CD4-positive, alpha-beta memory T cell (primary cell): ENCODE measurements at places on chromosomes 6 and 20.

- no peak for DNase-seq
These were observed 61.0 kb downstream of the PSMG4 start for GRCh38 chr6:3319610-3320200.

DNA sequence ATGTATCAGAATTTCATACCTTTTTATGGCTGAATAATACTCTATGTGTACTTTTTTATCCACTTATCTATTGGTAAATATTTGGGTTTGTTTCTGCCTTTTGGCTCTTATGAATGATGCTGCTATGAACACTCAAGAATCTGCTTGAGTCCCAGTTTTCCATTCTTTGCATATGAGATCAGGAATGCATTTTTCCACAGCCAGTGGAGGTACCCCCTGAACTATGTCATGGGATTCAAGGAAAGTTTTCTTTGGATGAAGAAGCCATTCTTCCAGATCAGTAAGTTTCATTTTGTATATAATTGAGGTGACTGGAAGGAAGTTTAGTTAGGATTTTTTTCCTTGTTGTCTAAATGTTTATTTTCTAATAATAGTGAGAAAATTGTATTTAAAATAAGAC, 40.9 kb downstream of the NKX2-4 start:
- DNase-seq: no peak

GRCh38 chr6:102813489-102814275, 1420.2 kb downstream of the GRIK2 start:
- DNase-seq: no peak

GRCh38 chr6:140275725-140276124, 901.3 kb upstream of the CITED2 start:
- no peak for DNase-seq

- no peak for DNase-seq
These were observed 36.6 kb downstream of the ABRACL start for GRCh38 chr6:139064981-139065665.

DNA sequence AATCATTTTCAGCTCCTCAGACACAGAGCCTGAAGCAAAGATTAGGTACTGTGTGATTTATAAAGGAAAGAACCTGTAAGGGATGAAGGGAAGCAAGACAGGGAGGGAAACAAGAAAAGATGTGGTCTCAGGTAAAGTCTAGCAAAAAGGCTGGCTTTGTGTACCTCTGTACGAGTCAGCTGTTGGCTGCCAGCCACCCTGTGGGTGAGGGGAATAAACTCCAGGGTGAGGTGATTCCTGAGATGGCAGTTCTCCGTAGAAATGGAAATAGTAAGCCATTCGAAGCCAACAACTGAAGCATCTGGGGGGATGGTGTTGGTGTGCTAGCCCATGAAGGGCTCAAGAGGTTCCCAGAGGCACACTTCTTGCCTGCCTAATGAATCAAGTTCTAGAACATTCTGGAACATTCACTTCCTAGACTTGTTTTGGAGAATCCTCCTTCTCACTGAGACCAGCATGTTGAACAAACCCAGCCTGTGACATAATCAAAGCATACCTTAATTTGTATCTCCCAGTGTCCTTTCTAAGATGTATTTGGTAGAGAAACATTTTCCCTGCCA, 10.6 kb upstream of the TTPAL start:
- no peak for DNase-seq

DNA sequence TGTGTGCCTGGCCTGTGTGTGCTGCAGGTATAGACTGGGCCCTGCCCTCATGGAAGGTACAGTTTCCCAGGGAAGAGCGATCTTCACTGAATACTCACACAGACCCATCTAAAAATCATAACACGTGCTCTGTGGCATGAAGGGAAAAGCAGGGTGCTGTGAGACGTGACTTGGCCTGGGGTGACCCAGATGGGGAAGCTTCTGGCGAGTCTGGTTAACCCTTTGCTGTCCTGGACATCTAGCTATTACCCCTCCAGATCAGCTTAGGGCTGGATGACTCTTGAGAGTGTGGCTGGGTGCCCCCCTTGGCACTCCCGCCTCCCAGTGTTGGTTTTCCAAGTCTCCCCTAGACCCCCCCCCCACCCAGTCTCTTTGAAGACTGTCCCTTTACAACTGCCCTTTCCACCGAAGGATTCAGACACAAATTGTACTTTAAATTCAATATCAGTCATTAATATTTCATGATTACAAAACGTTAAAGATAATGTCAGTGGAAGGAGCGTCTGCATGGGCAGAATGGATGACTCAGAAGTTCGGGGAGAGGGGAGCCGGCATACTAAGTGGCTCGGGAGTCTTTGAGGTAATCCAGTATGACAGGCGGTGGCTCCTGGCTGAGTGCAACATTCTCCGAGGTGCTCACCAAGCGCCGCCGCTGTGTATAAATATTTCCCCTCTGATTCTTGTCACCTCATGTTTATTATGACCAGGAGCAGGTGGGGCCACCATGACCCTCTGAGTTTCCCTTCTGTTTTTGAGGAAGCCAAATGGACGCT, 77.3 kb downstream of the CD40 start:
- DNase-seq: no peak

DNA sequence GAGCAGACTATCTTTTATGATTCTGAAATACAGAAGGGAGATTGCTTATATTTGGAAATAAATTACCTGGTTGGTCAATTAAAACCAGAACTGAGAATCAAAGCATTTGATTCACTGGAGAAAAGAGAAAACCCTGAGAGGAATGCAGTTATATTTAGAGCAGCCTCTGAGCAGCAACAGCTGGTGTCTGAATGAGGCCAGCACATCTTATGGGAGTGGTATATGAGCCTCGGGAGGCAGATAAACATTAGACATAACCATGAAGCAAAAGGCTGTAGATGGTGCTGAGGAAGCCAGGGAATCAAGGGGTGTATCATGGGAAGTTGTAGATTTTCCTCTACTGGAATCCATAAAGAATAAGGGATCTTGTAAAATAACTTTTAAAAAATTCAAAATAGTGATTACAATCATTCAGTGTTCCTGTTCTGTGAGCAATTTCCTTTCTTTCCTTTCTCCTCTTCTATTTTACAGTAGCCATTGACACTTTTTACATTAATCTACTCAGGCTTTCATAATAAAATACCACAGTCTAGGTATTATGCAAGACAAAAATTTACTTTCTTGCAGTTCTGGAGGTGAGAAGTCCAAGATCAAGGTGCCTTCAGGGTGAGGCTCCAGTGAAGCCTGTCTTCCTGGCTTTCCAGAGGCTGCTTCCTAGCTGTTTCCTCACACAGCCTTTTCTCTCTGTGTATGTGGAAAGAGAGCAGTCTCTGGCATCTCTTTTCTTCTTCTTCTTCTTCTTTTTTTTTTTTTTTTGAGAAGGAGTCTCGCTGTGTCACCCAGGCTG, 32.8 kb upstream of the ENPP5 start:
- DNase-seq: no peak

DNA sequence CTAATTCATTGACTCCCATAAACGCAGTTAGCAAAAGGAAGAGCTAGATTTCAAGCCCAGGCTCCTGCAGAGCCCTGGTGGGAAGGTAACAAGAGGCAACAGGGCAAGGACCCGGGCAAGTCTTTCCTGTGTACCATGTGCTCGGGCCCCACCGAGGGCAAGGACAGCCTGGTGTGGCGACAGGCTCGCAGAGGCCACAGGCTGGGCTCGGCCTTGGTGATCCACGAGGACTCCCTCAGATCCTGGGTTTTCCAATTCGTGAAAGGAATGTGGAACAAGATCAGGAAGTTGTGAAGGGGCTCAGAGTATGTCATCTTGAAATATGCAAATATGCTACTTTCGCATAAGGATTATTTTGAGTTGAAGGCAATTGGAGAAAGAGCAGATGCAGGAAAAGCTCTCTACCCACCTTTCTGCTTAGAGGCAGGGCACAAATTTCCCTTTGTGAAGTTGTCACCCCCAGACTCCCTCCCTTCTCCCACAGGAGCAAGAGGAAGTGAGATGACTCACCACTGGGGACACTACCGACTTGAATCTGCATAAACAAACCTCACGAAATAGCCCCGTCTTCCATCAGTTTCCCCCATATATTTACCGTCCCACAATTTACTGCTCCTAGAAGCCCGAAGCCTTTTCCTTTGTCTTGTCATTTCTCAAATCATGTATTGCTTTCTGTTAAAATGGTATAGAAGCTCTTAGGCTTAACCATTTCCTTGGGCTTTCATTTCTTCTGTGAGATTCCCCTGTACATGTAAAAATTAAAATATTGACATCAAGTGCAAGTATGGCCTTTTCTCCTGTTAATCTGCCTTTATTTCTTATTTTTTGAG, 79.0 kb downstream of the PSMG4 start:
- DNase-seq: no peak

- no peak for DNase-seq
These were observed 43.2 kb upstream of the CRISP1 start for GRCh38 chr6:49909563-49909962.

DNA sequence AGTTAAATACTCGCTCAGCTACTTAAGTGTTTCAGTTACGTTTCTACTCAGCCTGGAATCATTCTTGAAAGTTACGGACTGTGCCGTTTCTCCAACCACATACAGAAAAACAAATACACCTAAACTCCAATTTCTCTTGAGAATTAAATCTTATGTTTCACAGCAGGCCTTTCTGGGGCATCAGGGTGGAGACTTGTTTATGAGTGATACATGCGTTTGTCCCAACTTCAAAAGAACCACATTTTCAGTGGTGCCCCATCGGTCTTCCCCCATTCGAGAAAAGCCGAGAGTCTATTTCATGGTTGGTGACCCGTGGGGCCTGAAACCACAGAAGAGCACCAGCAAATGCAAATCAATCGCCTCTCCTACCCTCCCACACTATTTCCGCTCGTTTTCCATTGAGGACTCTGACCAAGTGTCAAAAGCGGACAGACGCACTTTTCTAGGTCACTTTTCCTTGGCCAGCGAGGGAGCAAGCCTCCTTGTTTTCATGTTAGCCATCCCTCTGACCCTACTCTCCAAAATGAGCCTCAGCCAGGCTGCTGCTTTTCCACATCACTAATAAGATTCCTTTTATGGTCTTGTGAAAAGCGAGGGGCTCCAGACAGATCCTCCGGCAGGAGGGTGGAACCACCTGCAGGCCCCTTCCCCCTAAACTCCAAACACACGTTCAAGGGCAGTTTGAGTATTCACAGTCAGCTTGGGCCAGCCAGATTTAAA, 3.1 kb downstream of the JAG1 start:
- DNase-seq: no peak

GRCh38 chr20:24359321-24360027, 110.0 kb upstream of the SYNDIG1 start:
- no peak for DNase-seq

GRCh38 chr20:21312813-21313474, 9.8 kb downstream of the XRN2 start:
- DNase-seq: no peak

DNA sequence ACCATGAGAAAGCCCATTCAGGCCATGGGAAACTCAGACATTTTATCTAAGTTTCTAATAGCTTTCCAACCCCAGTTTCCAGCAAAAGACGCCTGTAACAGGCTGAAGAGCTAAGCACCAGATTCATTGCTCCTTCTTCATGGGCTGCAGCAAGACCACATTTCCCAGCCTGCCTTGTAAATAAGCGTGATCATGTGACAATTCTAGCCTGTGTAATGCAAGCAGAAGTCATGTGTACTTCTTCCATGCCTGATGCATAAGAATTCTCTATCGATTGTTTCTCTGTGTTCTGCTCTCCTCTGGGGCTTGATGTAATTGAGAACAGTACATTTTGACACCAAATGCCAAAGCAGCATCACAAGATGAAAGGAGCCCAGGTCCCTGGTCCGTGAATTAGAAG, 6.8 kb downstream of the PCSK2 start:
- no peak for DNase-seq

DNA sequence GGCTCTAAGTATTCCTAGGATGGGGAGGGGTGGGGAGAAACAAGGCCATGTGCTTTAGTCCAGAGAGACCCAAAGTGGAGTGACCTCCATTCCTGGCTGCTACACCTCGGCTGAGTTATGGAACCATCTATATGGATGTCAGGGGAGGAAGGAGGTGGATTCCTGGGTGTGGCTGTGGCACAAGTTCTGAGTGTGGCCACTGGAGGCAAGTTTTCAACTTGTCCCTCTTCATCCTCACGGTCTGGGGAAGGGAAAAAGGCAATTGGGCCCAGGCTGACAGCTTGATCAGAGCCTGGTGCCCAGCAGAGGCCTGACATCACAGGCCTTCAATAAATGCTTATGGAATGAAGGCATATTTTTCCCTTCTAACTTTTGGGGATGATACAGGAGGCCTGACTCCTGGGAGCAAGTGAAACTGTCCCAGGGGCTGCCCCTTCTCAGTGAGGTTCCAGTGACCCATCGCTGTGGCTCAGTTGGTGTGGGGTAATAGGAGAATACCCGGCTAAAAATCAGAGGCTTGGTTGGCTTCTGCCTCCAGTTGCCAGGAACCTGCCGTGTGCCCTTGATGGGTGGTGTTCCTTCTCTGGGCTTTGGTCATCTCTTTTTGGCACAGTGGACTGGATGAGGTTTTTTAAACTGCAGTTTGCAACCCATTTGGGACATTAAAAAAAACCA, 1.8 kb upstream of the ITPR3 start:
- no peak for DNase-seq

DNA sequence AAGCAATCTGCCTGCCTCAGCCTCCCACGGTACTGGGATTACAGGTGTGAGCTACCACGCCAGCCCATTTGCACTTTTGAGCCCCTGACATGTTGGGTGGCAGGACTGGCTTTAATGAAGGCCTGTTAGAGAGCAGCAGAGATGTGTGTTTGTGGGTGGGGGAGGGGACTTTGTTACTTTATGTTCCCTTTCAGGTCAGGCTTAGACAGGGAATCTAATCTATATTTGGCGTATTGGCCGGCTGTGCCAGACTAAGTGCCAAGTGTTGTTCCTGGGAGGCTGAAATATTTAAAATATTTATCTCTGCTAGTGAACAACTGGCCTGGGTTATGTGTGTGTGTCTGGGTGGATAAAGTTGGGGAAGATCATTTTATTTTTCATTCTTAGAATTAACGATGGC, 6.1 kb downstream of the GMPR start:
- DNase-seq: no peak

DNA sequence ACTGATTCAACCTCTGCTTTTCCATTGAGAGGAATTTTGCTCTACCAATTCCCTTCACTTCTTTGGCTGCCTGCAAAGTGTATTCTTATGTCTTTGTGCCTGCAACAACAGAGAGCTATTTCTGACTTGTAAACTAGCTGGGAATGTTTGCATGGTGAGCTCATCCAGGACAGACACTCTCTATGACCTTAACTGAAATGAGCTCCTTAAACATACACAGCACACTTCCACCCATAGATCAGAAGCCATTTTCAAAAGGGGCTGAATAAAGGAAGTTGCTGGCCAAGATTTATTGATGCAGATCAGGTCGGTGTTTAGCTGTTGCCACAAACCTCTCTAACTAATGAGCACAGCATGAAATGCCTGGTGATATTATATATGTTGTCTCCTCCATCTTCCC, 377.7 kb downstream of the BTBD9 start:
- DNase-seq: no peak

GRCh38 chr6:41063884-41064285, 8.3 kb downstream of the OARD1 start:
- DNase-seq: no peak

- no peak for DNase-seq
These were observed 1.4 kb downstream of the TOP1 start for GRCh38 chr20:41030061-41030460.
